LNCaP clone FGC (cell line): ENCODE measurements at places on chromosomes 5 and 9.
A peak's percentile ranks its signal among the peaks of the same experiment; 100 is the strongest.

GRCh38 chr9:116580853-116581252, 106.3 kb upstream of the TRIM32 start:
- DNase-seq, result no peak

- DNase-seq, result no peak
These were observed 21.6 kb downstream of the FOXE1 start for GRCh38 chr9:97874624-97875023.

DNA sequence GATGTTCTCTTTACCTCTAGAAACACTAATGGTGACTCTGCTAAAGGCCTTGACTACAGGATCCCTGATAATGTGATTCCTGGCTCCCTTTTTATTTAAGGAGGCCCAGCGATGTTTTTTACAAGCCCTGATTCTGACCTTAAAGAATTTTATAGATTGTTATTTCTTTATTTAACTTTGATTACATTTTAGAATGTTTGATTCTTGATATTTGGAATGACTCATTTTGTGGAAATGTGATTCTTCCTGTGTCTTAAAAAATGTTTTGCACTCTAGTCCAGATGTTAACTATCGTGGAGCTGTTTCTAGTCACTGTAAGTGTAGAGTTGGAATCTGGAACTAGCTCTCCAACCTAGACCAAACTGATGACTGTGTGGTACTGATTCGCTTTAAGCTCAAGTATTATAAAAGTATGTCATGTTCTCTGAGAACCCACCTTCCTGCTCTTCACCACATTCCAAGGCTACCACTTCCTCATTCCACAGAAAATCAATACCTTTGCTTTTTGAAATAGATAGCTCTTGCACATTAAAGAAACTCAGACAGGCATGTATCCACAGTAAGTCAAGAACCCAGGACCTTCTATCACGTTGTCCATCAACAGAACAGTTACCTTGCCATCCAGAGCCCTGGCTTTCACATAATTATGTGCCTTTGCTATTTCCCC, 65.2 kb downstream of the JMY start:
- peak; percentile 28 for DNase-seq

GRCh38 chr9:34377404-34377746, 677 bp upstream of the MYORG start:
- no peak for DNase-seq

GRCh38 chr9:114905170-114905940, 25.0 kb downstream of the TNFSF8 start:
- DNase-seq, result no peak

GRCh38 chr5:5356765-5357164, 65.7 kb upstream of the ICE1 start:
- DNase-seq, result no peak

- no peak for DNase-seq
These were observed 9.3 kb upstream of the TRPC7 start for GRCh38 chr5:136374638-136375037.

DNA sequence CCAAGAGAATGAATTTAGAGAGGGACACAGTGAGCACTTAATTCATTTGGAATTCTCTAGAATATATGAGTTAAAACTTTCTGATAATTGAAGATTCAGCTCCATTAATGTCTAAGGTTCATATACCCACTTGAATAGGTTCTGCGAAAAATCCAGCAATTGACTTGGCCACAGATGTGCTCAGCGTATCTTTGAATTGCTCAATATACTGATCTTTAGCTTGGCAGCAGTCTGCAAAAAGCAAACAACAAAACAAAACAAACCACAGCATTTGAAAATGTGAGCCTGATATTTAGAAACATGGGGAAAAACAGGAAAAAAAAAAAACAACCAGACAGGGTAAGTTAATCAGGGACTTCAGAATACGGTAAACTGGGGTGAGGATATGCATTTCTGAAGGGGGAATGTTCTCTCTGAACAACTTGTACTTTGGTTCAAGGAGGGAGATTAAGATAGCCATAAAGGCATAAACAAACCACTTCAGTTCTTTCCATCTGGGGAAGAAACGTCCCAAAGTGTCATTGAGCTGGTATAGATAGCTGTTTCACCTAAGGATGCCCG, 21.4 kb downstream of the AGXT2 start:
- no peak for DNase-seq

GRCh38 chr5:18244309-18244708, 610.0 kb downstream of the TAF11L14 start:
- no peak for DNase-seq

DNA sequence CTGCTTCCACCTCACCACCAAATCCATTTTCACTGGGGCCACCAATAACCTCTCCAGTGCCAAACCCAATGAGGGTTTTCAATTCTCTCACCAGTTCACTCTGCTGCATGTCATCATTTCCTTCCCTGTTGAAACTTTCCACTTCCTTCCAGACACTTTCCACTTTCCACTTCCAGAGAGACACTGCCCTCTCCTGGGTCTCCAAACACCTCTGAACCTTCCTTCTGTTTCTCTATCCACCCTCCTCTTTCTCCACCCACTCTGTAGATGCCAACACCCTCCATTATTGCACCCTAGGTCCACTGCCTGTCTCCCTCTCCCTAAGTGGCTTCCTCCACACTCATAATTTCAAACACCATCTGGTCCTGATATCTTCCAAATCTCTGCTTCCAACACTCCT, 39.6 kb downstream of the PDE6A start:
- DNase-seq, result no peak

DNA sequence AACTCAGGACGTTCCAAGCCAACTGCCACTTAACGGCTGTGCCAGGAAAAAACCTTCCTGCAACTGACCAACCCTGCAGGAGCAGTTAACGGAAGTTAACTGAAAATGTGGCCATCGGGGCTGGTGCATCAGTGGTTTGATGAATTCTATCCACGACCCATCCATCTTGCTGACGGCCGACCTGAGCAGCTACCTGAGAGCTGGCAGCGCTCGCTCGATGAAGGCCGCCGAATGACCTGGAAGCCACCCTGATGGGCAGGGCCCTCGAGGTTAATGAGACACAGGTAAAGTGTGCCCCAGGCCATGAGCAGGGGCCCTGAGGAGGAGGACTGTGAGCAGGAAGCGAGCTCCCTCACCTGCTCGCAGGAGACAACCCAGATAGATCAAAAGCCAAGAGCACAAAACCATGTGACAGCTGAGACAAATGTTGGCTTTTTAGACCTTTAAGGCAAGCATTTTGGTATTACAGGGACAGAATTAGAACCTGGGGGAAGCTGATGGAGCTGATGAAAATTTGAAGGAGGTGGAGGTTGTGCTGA, 35.3 kb upstream of the FLT4 start:
- no peak for DNase-seq

DNA sequence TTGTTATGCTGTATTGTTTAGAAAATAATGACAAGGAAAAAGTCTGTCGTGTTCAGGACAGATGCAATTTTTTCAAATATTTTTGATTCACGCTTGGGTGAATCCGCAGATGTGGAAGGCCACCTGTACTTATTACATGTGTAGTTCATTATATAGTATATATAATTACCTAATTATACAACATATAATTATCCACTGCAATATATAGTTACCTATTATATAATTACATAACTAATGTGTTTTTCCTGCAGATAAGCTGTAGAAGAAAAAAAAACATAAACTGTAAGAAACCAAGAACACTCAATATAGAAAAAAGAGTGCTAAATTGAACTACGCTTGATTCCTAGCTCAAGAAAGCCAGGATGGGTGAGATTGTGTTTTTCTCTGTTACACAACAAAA, 93.6 kb upstream of the RANBP3L start:
- DNase-seq, result no peak

GRCh38 chr5:19479562-19479961, 508.4 kb downstream of the CDH18 start:
- peak; percentile 66 for DNase-seq

DNA sequence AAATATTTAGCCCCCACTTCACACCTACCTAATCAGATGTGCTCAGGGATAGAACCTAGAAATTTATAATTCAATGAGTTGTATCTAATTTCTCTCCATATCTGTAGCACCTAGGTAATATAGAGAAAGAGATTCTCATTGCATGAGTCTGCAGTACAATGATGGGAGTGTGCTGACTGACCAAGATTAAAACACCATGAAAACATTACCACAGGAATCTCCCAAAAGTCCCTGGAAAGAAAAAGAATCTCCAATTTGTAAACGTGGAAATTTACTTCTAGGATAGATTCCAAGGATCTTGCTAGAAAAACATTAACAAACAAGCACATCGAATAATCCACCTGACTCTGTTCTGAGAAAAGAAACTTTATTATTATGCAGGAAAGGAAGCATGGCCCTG, 45.0 kb upstream of the DMRTA1 start:
- no peak for DNase-seq

DNA sequence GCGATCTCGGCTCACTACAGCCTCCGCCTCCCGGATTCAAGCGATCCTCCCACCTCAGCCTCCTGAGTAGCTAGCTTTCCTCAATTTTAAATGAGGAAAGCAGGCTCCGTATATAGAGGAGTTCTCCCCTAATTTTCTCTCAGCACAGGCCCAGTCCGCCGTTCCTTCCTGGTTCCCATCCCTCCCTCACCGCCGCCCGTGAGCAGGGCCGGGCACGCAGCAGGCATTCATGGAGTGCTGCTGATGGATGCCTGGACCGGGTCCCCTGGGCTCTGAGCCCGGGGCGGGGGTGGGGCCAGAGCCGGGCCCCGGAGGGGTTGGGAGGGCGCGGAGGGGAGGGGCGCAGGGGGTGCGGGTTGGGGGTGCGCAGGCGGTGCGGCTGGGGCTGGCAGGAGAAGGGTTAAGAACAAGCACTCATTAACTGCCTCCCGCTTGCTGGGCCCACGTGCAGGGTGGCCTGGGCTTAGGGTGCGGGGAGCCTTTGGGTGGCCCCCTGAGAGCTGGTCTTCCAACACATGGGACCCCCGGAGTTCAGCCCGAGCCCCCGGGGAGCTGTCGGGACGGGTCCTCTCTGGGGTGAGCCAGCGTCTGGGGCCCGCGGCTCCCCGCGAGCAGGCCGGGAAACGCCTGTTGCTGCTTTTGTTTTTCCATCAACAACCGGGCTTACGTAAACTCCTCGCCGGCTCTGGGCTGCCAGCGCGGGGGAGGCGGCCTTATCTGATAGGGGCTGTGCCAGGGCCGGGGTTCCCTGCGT, 33.7 kb downstream of the LHX2 start:
- DNase-seq, result no peak

DNA sequence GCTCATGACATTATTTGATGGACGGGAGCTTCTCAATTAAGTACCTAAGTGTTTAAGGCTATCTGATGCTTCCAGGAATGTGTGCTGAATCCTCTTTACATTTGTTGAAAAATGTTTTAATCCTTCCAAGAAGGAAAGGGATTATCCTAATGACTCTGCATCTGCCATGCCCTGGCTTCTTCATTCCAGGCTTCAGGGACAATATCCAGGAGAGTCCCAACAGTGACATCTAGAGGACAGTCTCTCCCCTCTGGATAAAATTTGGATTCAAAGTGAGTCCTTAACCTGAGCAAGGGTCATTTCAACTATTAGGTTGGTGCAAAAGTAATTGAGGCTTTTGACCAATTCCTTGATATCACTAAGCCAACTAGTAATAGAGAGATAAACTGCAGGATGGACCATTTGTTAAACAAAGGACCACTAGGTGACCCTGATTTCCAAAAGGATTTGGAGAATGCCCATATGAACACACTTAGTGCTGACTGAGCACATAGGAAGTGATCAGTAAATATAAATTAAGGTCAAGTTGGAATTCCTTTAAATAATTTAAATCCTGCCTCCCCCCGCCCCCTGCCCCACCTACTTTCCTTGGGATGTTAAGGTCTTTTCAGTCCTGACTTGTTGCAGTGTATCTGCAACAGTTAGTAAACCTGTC, 19.1 kb downstream of the TNFSF8 start:
- DNase-seq, result peak; percentile 51

GRCh38 chr5:69334793-69335268, 2.2 kb upstream of the CCDC125 start:
- DNase-seq, result peak; percentile 52

GRCh38 chr5:89199306-89199705, 316.3 kb upstream of the MEF2C start:
- DNase-seq, result no peak

DNA sequence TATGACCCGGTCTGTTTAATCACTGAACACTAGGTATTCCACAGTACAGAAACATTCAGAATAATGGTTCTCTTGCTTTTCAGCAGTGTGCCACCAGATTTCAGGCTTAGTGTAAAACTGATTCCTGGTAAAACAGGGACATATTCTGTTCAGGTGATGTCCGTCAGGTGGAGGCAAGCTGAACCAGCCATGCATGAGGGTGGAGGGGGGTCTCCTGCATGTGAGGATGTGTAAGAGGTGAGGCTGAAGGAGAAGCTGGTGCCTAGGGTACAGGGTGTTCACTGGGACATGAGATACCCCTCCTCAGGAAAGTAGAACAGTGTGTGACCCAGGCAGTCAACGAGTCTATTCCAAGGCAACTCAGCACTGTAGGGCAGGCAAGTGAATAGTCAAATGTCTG, 563.9 kb downstream of the BNC2 start:
- no peak for DNase-seq

DNA sequence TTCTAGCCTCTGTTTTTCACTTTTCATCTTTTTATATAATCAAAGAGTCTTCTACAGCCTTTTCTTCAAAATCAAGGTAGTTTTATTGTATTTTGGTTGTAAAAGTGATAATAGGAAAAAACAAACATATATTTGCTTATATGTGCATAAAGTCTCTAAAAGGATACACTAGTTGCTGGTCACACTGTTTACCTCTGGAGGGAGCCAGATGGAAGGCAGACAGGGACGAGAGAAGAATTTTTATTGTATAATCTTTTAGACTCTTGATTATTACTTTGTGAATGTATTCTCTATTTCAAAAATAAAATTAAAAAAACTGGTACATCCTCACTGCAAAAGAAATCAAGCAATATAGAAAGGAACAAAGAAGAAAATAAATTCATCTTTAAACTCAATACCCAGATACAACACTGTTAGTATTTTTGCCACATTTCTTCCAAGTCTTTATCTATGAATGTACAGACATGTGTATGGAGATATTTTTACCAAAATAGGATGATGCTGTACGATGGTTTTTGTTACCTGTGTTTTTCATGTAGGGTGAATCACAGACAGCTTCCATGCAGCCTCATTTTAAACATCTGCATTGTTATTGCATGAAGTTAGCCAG, 6.1 kb upstream of the RNF183 start:
- DNase-seq, result peak; percentile 19

DNA sequence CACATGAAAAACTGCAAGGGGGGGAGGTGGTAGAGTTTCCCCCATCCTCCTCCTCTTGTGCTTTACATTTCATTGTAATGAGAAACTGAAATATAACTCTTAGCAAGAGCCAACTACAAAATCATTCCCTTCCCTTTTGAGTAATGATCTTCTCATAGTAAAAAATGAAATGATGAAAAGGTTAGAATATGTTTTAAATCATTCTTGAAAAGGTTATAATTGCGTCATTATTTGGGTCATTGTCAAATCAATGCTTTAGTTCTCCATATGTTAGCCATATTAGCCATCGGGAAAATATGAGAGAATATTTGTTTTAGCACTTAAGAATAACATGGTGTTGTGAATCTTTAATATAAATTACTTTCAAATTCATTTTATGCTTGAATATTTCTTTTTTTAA, 1185.0 kb upstream of the CDH18 start:
- DNase-seq, result no peak

DNA sequence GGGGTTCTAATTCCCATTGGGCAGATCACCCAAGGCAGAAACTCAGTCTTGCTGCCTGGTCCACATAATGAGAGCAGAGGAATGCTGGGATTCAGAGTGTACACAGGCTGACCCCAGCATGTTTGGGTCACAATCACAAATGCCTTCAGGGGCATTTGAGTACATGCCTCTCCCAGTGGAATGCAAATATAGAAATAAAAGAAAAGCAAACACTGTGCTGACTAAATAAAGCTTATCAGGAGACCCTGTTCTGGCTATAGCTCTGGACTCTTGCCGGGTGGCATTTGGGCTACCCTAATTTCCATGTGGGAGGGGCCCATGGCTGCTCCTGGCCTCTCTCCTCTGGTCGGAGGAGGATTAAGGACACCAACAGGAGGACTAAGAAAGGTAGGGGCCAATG, 121.4 kb downstream of the DOCK8 start:
- DNase-seq, result peak; percentile 54
